NCI-H2171 treated with DMSO at 0.1 percent for 48 hours (cell line): ENCODE measurements at places on chromosomes 5 and 9.
A peak's percentile ranks its signal among the peaks of the same experiment; 100 is the strongest.

DNA sequence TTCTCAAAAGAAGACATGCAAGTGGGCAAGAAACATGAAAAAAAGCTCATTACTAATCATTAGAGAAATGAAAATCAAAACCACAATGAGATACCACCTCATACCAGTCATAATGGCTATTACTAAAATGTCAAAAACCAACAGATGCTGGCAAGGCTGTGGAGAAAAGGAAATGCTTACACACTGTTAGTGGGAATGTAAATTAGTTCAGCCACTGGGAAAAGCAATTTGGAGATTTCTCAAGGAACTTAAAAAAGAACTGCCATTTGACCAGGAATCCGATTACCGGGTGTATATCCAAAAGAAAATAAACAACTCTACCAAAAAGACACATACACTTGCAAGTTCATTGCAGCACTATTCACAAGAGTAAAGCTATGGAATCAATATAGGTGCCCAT lies 595.4 kb upstream of the RIOK2 start:
- no peak for DNase-seq

DNA sequence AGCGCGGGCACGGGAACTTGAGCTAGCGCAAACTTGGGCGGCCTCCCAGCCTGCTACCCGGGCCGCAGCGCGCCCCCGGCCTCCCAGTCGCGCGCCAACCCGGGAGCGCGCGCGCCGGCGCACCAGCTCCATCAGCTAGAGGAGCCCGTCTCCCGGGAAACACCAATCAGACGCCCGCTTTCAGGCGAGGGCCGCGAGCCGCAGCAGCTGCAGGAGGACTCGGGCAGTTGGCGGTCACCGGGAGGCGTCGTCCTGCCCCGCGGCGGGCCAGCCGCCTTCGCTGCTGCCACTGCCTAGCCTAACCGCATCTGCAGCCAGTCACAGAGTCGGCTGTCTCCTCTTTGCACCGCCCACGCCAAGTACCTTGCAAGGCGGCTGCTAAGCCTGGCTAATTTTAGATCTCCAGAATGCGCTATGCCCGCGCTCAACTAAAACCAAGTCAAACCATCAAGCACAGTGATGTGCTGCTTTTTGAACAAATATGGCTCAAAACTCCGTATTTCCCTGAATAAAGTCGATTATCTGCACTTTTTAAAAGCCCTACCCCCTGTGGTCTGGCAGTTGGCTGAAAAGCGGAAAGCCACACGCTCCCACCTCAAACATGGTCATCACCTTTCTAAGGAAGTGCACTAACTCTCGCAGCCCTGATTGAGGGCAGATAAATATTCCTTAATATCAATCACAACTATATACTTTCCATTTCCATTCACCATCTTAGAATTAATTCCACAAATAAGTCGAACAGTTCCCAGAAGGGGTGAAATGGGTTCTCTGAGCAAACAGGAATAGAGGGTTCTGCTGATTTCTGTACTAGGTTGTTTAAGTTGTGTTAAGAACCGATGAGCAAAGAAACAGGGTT lies 221.8 kb downstream of the MEF2C start:
- DNase-seq: peak; percentile 84

GRCh38 chr5:54217826-54218503 lies 92.4 kb downstream of the ARL15 start:
- peak; percentile 89 for DNase-seq

DNA sequence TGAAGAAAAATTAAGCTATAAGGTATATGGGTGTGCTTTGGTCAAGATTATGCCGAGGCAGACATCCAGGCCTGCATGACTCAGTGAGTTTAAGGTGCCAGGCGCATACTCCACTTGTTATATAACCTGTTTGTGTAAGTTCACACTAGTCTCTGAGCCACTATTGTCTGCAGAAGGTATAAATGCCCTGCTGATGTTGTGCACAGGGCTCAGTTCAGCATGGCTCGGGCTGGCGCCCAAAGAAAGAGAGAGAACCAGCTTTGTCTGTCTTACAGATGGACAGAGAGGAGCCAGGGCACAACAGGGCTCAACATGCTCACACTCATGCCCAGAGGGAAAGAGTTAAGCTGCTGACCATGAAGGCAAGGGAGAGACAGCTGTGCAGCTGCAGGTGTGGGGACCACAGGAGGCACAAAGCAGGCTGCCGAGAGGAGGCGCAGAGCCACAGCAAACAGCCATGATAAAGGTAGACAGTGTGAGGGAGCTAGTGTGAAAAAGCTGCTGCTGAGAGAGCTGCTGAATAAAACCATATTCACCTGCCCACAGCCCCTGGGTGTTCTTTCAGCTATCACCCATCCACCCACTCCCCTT lies 1587.6 kb upstream of the C9orf72 start:
- no peak for DNase-seq

DNA sequence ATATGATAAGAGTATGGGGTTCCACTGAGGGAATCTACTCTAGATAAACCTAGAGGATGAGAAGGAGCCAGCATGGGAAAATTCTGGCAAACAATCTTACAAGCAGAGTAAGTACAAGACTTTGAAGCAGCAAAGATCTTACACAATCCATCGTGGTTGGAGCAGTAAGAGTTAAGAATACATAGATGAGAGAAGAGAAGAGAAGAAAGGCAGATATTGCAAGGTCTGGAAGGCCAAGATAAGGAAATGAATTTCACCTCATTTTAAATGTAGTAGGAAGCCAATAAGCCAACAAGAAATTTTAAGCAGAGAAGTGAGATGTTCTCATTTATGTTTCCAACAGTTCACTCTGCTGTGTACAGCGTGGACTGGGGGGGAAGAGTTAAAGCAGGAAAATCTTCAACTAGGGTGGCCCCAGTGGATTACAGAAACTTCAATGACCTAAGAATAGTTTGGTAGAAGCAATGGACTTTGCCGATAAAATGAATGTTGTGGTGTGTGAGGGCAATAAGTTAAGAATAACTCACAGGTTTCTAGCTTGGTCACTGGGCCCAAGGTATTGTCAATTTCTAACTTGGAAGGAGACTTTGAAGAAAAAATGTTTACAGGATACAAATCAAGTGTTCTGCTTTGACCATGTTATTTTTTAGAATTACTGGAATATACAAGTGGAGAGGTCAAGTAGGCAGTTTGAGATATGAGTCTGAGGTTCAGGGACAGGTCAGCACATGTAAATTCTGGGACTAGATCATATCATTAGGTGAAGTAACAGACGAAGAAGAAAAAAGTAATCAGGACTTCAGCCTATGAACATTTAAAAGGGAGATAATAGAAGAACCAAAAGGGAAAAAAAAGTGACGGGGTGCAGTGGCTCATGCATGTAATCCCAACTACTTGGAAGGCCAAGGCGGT lies 12.1 kb upstream of the ISOC1 start:
- no peak for DNase-seq

GRCh38 chr9:68931821-68932220 lies 82.1 kb downstream of the PRKACG start:
- DNase-seq: no peak

DNA sequence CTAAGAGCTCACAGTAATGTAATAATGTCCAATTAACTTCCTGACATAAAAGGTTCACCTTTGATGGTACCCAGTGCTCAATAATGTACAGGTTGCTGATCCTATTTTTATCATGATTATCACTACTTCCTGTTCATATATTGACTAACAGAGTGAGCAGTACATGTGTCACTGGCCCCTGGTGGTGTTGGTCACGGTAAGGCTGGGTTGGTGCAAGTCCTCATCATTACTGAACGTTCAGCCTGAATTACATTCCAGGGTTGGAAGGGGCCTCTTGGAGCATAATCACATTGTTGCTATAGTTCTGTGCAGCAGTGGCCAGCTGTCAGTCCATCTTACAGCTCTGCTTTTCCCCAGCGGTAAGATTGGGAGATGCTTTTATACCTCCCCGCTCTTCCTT lies 24.2 kb upstream of the CKMT2 start:
- no peak for DNase-seq

- no peak for DNase-seq
Observed at GRCh38 chr5:62922191-62922590, 343.6 kb downstream of the LRRC70 start.

DNA sequence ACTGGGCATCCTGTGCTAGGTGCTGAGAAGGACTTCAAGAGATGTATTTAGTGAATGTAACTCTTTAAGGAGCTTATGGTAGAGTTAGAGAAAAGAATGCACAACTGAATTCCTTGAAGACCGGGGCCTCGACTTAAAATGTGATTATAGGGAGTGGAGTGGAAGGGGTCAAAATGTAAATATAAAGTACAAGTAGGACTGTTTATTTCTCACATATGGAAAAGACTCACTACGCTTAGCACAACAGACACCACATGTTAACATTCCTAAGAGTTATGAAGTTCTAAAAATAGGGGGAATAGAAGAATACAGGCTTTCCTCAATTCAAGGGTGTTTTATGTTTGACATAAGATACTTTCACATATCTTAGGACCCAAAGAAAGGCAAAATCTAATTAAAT lies 117.8 kb upstream of the OSMR start:
- no peak for DNase-seq

DNA sequence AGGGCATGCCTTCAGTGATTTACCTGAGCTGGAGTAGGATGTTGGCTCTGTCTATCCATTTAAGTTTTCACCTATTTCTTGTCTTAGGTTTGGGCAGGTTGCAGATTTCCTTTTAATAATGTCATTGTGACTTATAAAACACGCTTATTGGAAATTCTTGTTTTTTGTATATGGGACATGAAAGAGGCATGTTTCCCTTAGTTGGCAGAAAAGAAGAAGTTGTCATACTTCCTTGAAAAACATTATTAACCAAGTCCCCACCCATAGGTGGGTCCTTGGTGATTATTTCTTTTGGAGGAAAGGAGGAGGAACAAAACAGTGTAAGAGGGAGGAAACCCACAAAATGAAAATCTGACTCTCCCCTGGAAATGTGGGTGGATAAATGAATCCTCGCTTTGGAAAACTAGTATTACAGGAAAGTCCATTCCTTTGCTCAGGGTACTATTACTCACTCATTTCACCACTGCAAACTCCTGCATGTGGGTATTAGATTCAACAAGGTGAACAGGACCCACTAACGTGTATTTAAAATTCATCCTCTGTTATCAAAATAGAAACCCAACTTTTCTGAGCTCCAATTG lies 9.3 kb downstream of the CER1 start:
- no peak for DNase-seq

DNA sequence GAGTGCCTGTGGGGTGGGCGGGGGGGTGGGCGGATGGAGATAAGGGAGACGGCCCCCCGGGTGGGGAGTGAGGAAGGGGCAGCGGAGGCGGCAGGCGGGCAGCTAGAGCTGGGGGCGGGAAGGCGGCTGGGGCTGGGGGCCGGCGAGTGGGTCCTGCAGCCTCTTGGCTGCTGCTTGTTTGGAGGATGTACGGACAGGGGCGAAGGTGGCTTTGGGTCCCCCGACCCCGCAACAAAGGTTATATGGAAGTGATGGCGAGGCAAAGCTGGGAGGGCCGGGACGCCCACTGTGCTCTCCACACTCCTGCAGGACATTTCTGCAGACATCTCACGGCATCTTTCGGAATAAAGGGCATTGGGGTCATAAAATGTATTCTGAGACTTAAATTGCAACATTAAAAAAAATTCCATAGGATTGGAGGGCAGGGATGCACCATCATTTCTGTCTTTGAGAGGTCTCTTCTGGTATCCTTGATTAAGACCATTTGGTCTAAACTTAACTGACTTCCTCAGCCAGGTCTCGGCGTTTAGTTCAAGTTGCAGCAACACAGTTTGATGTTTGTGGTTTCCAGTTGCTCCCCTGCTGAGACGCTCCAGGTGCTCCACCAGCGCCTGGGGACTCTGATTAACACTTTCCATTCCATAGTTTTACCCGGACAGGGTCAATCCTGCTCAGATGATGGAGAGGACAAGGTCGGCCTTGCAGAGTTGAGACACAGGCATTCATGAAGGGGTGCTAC lies 101.6 kb upstream of the SSBP2 start:
- peak; percentile 62 for DNase-seq

GRCh38 chr5:140336388-140336787 lies 10.0 kb downstream of the HBEGF start:
- no peak for DNase-seq

- DNase-seq: peak; percentile 56
Observed at GRCh38 chr5:171342362-171343111, 33.5 kb downstream of the TLX3 start.

- DNase-seq: no peak
Observed at GRCh38 chr5:32597041-32597629, 11.8 kb downstream of the SUB1 start.

DNA sequence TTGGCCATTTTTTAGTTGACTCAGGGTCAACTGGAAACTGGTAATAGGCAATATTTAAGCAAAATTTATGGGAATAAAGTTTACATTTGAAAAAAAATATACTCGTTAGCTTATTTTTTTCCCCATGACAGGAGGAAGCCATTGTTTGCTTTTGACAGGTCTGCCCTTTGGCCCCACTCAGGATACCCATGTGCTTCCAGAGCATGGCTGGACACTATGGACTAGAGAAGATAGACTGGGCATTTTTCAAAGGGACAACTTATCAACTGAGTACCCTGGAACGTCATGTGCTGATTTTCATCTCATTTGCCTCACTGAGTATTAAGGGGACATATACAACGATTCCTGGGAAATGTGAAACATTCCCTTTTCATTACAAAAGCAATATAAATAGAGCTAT lies 83.1 kb upstream of the SMIM32 start:
- no peak for DNase-seq

GRCh38 chr5:19189176-19189575 lies 798.8 kb downstream of the CDH18 start:
- no peak for DNase-seq
